ENCODE measurements at places on chromosomes 4 and X.

DNA sequence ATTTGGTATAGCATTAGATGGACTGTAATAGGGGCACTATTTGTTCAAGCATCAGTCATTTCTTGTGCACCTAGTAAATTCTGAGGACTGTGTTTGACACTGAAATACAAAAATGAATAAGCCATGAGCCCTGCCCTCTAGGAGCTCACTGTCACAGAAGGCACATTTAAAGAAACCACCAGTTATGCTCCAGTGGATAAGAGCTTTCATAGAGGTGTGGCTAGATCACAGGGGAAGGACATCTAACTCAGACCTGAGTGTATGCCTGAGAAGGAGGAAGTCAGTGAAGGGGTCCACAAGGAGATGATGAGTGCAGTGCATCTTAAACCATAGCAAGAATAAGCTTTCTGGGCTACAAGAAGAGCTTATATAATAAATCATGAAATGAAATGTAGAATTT is 40.1 kb downstream of the BTC start:
- DNase-seq = no peak

DNA sequence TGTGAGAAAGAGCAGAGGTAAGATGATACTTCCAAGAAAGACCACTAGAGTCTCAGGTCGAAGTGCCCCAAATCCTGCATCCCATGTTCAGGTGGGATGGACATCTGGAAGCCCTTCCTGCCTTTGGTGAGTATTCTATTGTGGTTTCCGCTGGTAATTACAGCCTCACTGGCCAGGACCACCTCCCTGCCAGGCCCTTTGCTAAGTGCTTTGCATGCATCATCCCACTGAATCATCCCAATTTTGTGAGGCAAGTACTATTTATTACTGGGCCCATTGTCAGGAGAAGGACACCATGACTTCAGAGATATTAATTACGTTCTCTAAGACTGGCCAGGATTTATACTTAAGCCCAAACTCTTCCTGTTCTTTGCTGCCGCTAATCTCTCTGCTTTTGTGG is 10.7 kb upstream of the PASD1 start:
- DNase-seq = no peak

- DNase-seq = no peak
Observed at GRCh38 chrX:68754406-68754805, 74.4 kb upstream of the EFNB1 start.

DNA sequence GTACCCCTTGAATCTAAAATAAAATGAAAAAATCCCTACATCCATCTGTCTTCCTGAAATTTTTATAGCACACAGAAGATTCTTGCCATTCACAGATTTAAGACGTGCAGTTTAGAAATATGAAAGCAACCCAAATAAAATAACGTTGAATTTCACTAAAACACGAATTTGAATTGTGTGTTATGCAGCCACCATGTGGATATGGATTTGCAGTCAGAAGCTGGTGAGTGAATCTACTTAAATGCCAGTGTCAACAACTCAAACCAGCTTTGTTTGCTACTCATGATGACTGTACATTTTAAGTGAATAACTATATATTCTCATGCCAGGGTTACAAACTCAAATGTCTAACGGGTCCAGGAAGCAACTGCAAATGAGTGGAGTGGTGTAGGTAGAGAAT is 173.0 kb upstream of the HAND2 start:
- DNase-seq = no peak

DNA sequence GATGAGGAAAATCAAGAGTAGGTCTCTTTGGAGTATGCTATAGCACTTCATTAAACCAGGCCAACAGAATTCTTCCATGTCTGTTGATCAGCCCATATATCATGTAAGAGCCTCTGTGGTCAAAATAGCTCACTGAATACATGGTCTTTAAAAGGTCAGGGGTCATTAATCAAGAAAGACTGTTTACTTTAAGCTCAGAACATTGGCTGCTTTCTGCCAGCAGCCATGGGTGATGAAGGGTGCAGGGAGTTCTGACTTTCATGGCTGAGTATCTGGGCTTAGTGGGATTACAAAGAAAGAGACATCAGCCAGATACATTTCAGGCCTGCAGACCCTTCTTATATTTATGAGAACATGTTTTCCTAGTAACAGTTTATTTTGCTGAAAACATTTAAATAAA is 7.1 kb upstream of the C4orf54 start:
- DNase-seq = no peak

- no peak for DNase-seq
Observed at GRCh38 chr4:96173756-96174155, 333.9 kb downstream of the PDHA2 start.

- DNase-seq = no peak
Observed at GRCh38 chr4:88745581-88746163, 48.0 kb upstream of the NAP1L5 start.

DNA sequence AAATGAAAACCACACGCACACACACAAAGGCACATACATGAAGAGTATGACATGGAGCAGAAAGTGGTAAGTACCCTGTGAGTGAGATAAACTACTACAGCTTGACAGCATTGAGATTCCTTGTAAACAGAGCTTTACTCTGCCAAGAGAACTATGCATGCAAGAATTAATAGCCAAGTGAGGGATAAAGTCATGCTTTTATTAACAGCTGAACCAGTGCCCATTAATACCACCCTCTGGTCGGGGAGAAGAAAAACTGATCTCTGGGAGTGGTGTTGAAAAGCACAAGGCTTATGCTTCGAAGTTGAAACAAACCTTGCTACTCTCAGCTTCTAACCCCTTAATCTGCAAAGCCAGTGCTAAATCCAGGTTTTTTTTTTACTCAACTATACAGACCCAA is 95.9 kb upstream of the C1QTNF7 start:
- DNase-seq = no peak

GRCh38 chr4:149077181-149077580 is 635.0 kb upstream of the NR3C2 start:
- DNase-seq = no peak

DNA sequence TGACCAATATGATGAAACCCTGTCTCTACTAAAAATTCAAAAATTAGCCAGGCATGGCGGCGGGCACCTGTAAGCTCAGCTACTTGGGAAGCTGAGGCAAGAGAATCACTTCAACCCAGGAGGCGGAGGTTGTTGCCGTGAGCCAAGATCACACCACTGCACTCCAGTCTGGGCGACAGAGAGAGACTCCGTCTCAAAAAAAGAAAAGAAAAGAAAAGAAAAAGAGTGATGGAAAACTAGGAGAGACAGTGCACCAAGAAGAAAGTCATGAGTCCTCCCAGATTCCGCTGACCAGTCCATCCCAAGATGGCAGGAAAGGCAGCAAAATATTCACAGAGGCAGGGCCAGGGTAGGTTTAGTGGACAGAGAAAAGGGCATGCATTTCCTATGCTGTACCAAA is 226.9 kb downstream of the ASMT start:
- DNase-seq = no peak

- DNase-seq = peak; percentile 28
Observed at GRCh38 chr4:185201977-185202962, 1.5 kb downstream of the CFAP97 start.

DNA sequence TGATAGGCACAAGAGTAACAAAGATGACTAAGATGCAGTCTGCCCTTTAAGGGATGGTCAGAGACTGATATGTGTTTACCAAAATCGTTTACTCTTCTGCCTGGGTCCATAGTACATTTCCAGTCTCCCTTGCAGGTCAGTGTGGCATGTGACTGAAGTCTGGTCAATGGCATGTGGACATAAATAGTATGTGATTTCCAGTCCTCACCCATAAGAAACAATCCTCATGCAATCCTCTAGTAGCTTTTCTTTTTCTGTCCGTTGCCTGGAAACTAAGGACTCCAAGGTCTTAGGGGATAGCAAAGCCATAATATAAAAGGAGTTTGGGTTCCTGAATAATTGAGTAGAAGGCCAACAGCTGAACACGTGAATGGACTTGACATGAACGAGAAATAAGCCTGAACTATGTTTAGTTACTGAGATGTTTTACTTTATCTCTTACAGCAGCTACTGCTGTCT is 1.1 kb downstream of the SLC9B2 start:
- no peak for DNase-seq

DNA sequence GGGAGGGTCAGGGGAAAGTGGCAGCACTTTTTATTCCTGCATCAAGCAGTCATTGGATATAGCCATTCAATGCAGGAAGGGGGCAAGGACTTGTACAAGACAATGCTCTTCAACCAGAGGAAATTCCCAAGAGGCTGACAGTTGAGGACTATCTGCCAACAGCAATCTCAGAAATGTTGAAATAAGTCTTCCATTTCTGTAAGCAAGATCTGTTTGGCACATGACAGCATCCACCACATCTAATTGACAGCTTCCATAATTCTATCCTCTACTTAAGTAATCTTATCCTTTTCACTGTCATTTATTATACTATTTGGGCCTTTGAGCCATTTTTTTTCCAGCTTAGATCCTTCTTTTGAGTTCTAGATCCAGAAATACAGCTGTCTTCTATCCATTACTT is 110.7 kb downstream of the CFAP299 start:
- DNase-seq = no peak

GRCh38 chrX:134241960-134242619 is 5.1 kb downstream of the CCDC160 start:
- DNase-seq = no peak

- DNase-seq = no peak
Observed at GRCh38 chr4:85933291-85933640, 426.6 kb downstream of the MAPK10 start.

- no peak for DNase-seq
Observed at GRCh38 chr4:3009422-3009821, 46.1 kb downstream of the GRK4 start.

- no peak for DNase-seq
Observed at GRCh38 chr4:63308697-63309096, 1100.6 kb downstream of the TECRL start.

DNA sequence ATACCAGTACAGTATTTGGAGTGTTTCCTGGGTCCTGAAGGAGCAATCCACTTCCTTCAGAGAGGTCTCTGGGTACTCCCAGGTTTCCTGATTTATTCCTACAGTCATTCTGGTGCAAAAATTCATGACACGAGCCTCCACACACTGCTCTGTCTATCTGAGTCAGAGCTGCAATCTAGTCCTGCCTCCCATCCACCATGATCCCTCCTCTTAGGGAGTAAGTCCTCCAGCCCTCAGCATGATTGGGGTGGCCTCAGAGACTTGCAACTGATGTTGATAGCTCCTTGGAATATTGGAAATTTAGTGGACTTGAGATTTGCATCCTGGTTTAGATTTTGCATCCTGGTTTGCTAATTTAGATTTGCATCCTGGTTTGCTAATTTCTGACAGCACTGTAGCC is 20.5 kb downstream of the CNGA1 start:
- DNase-seq = no peak

DNA sequence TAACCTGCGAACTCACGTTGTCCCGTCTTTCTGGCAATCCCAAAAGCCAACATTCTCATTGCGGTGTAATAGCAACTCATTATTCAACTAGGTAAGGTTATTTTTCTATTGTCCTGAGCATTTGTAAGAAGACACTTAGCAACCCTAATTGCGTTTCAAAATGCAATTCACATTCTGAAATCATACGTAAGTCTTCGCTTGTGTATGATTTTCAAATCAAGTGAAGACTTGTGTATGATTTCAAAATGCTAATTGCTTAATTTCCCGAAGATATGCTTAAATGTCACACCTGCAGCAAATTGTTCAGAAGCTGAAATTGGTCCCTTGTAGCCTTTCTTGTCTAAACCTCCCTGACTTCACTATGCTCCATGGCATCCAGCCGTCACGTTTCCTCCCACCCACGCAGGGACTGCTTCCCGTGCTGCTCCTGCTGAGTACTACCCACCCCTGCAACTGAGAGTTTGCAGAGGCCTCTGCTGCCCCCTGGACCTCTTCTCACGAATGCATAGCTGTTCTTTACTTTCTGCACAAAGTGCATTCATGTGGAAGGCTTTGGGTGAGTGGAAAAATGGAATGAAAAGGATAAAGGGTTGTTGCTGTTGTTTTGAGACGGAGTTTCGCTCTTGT is 40.8 kb upstream of the CLDN24 start:
- DNase-seq = no peak

DNA sequence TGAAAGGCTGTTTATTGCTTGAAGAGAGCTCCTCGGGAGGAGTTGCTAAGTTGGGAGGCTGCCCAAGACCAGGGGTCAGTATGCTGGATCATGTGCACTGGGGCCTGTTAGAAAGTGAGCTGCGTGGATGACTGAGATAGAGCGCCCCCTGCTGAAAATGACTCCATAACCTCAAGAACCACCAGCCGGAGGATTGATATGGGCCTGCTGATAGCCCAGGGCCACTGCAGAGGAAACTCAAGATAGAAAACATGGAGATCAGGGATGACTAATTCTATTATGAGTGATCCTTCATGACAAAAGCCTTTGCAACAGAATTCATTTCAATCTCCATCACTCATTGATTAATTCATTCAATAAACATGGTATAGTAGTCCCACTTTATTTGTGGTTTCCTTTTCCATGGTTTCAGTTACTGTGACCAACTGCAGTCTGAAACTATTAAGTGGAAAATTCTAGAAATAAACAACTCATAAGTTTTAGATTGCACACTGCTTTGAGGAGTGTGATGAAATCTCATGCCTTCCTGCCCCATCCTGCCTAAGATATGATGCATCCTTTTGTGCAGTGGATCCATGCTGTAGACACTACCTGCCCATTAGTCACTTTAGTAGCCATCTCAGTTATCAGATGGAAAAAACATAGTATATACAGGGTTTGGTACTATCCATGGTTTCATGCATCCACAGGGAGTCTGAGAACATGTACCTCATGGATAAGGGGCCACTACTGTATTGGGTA is 126.7 kb upstream of the MBNL3 start:
- peak; percentile 16 for DNase-seq

DNA sequence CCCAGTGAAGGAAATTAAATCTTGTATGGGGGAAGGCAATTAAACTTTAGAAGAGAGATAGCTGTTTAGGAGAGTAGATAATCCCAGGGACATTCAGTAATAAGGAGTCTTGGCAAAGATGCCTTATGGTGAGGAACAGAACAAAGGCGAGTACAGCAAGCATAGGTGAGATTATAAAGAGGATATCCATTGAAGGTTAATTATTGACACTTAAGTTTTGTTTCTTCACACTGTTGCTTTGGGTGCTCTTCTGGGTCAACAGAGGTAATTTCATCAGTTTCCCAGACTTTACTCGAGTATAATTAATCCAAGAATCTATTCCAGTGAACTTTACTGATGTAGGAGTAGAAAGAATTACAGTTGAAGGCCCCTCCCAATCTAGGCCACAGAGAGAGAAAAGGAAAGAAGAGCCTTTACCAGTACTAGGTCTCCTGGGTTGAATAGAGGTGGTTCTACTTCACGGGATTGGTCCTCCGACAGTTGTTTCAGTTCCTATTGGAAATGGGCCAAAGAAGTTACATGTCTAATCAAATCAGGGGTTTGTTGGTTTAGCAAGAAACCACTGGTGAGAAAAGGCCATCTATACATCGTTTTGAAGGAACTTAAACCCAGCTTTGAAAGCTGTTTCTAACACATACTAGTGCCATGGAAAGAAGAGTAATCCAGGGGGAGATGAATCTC is 27.2 kb downstream of the EPGN start:
- DNase-seq = no peak

- DNase-seq = no peak
Observed at GRCh38 chr4:95729596-95729995, 110.3 kb upstream of the PDHA2 start.

GRCh38 chr4:61128682-61129081 is 71.4 kb upstream of the ADGRL3 start:
- DNase-seq = no peak

GRCh38 chrX:118074196-118074595 is 42.4 kb downstream of the KLHL13 start:
- DNase-seq = no peak
